ENCODE measurements at places on chromosomes 16 and 17.

GRCh38 chr16:88533381-88533917, 36.8 kb upstream of the ZC3H18 start:
- no peak for DNase-seq

DNA sequence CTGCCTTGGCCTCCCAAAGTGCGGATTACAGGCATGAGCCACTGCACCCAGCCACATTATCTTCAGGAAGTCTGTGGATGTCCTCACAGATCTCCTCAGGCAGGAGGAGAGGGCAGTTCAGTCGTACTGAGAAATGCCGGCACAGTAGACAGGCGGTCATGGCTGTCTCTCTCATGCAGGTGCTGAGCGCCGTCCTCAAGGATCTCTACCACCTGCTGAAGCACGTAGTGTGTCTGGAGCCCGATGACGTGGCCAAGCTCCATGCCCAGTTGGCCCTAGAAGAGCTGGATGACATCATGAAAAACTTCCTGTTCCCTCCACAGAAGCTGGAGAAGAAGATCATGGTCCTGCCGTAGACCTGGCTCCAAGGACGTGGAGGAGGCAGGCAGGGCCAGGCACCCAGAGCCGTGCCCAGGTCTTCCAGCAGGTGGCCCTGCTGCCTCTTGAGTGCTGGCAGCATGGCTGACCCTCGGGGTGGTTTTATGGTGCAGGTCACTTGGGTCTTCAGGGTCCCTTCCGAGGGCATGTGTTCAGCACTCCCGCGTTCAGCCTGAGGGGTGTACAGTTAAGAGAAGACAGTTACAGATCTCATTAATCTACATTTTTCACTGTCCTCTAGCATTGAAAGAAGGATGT, 22.0 kb upstream of the HAS3 start:
- no peak for DNase-seq

GRCh38 chr17:27968206-27968732, 74.2 kb upstream of the NLK start:
- DNase-seq, result no peak

DNA sequence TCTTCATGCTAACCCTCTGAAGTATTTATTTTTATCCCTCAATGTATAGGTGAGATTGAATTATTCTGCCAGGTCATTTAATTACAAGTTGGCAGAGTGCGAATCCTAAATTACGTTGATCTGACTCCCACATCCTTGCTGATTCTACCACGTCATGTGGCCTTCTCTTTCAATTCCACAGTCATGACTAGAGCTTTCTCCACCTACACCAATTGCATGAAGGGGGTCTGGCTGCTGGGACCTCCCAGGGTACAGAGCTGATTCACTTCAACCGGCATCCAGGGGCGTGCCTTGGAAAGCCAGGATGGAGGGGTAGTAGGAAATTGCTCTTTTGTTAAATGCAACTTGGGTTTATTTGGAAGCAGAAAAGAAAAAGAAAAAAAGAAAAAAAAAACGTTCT, 41.1 kb upstream of the CDH13 start:
- no peak for DNase-seq

Measured in cortex of kidney (tissue), 1 donor.